ENCODE measurements at places on chromosomes 11 and 22.

- no peak for DNase-seq
Measured at GRCh38 chr11:59012398-59013265, 73.3 kb downstream of the GLYATL1 start.

DNA sequence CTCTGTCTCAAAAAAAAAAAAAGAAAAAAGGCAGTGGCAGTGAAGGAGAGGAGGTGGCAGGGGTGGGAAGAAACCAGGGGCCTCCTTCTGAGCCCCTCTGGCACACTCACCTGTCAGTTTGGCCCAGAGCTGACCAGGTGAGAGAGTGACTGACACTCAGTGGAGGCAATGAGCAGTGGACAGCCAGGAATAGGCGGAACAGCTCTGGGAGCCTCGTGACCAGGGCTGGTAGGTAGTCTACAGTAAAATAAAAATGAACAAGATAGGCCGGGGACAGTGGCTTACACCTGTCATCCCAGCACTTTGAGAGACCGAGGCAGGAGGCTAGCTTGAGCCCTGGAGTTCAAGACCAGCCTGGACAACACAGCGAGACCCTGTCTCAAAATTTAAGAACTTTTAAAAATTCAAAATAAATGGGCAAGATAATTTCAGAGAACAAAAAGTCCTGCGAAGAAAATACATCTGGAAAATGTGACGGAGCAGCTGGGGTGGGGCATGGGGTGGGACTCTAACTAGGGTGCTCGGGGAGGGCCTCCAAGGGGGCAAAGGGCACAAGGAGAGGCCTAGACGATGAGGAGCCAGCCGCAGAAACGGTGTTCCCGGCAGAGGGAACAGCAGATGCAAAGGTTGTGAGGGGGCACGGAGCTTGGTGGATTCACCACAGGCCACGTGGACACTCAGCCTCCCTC, 3.8 kb upstream of the PDXP start:
- no peak for DNase-seq

- no peak for DNase-seq
Measured at GRCh38 chr11:73206801-73207200, 11.3 kb upstream of the P2RY2 start.

- no peak for DNase-seq
Measured at GRCh38 chr11:36141956-36142355, 147.3 kb downstream of the COMMD9 start.

DNA sequence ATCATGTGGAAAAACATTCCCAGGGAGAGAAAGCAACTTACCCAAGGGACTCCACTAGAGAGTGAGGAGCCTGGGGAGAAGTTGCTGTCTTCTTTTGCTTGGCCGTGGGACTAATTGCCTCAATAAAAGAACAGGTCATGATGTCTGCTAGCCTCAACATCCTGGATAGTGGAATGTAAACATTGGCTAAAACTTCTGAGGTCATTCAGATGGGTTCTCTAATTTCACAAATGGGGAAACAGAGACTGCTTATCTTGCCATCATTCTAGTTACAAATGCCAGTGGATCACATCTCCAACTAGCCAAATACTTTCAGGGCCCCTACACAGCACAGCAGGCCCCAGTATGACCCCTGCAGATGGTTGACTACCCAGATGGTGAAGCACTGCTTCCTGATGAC, 28.4 kb upstream of the PAMR1 start:
- no peak for DNase-seq

DNA sequence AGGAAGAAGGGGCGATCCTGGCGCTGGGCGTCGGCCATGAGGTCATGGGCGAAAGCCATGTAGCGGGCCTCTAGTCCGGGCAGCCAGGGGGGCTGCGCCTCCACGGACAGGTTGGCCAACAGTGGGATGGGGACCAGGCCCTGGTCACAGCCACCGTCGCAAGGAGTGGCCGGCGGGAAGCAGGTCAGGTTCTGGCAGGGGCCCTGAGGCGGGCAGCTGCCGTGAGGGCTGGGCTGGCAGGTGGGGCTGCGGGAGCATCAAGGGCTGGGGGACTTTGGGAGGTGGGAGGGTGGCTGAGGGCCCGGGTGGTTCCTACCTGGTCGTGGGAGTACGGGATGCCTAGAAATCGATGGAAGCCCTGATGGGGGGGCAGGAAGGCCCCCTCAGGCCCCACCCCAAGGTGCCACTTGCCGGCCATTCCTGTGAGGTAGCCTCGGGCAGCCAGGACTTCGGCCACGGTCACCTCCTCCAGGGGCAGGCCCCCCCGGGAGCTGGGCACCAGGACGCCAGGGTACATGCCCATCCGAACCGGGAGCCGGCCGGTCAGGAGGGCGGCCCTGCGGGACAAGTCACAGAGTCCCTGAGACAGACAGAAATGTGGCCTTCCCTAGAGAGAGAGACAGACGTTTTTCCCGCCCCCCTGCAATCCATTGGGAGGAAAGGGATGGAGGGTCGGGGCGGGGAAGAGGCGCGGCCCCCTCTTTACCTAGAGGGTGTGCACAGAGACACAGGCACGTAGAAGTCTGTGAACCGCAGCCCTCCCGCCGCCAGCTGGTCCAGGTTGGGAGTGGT, 906 bp downstream of the ARSA start:
- peak; percentile 62 for DNase-seq

DNA sequence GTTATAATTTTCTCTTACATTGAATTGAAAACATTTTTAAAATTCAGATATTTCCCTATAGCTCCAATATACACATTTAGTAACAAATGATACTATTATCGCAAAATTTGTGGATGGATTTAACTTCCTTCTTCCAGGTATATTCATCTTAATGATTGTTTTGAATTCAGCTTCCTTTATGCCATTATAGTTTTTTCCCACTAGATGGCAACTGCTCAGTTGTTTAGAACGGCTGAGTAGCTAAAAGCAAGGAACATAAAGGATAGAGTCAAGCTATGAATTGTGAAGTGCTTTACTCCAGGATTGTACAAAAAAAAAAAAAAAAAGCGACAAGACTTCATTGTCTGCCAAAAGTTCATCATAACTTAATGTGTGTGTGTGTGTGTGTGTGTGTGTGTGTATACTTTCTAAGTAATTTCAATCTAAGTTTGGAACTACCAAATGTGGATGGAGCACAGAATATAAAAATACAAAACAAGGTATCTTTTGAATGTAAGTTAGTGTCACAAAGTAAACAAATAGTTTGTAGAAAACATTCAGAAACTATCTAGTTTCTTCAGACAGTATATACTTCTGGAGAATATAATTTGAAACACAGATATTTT, 846.4 kb downstream of the DLG2 start:
- no peak for DNase-seq

DNA sequence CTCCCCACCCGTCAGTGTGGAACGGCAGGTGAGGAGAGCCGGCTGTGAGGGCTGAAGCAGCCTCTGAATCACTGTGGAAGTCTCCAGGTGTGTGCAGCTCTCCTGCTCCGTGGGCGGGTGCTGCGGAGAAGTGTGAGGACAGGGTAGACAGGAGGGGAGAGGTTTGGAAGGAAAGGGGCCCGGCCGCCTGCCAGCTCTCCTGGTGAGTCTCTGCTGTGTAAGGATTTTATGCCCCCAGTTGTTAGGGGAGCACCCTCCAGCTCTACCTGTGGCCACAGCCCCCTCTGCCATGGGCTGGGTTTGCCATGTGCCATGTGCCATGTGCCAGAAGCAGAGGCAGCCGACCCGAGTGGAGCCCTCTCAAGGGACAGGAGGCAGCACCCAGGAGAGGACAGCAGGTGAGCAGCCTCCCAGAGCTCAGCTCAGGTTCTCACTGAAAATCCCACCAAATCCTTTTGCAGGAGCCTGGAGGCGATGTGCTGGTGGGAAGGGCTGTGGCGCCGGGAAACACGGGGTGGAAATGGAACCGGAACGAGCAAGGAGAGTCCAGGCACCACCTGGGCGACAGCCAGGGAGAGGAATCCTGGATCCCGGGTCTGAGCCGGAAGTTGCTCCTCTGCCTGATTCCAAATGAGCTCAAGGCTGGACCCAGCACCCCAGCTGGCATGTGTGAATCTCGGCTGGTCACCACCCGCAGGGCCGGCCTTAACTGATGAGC, 804.4 kb downstream of the BRD1 start:
- no peak for DNase-seq

DNA sequence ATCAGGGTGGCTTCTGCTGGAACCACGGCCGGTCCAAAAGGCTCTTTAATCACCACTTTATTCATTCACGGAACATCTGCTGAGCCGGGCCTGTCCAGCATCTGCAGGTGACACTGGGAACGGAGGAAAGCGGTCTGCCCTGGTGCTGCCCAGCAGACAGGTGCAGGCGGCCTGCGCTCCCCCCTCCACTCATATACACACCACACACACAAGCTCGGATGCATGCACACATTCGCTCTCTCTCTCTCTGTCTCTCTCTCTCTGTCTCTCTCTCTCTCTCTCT, 736.9 kb downstream of the BRD1 start:
- no peak for DNase-seq

- DNase-seq: no peak
Measured at GRCh38 chr11:40175980-40176379, 1283.5 kb downstream of the LRRC4C start.

- DNase-seq: no peak
Measured at GRCh38 chr22:17976121-17976520, 48.2 kb downstream of the MICAL3 start.

DNA sequence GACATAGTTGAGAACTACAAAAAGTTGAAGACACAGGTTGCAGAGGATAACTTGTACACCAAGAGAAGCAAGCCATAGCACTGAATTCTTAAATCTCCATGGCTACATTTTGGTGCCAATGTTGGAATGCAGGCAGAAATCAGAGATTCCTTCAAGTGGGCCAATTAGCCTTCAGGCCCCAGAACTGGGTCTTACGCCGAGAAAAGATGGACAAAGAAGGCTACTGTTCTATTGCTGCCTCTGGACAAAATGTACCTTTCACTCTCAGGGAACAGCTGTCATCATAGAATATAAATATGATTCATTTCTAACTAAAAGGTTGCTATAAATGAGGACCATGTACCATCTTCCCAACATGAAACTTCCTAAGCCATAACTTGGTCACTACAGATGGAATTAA, 13.7 kb downstream of the TMEM216 start:
- DNase-seq: no peak

- no peak for DNase-seq
Measured at GRCh38 chr11:71172680-71173079, 79.7 kb downstream of the SHANK2 start.

GRCh38 chr11:47335733-47336132, 16.8 kb downstream of the MYBPC3 start:
- no peak for DNase-seq

GRCh38 chr11:132126973-132127899, 756.8 kb downstream of the NTM start:
- no peak for DNase-seq

DNA sequence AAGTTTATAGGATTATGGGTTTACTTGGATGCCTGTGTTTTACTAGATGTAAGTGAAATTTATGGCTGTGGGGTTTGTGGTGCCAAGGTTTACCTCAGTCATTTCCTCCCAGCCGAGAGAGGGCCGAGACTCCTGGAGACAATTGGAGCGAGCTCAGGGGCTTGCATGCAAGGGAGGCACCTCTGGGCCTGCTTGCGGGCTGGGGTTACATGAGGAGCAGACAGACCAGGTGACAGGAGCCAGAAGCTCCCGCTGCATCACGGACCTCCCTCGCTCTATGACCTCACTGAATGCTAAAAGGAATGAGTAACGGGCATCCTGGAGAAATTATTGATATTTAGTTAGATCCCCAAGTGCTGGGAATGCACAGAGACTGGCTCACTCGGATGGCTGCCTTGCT, 275.2 kb upstream of the KIRREL3 start:
- DNase-seq: no peak

GRCh38 chr11:18615628-18616392, 16.2 kb downstream of the MISFA start:
- no peak for DNase-seq

DNA sequence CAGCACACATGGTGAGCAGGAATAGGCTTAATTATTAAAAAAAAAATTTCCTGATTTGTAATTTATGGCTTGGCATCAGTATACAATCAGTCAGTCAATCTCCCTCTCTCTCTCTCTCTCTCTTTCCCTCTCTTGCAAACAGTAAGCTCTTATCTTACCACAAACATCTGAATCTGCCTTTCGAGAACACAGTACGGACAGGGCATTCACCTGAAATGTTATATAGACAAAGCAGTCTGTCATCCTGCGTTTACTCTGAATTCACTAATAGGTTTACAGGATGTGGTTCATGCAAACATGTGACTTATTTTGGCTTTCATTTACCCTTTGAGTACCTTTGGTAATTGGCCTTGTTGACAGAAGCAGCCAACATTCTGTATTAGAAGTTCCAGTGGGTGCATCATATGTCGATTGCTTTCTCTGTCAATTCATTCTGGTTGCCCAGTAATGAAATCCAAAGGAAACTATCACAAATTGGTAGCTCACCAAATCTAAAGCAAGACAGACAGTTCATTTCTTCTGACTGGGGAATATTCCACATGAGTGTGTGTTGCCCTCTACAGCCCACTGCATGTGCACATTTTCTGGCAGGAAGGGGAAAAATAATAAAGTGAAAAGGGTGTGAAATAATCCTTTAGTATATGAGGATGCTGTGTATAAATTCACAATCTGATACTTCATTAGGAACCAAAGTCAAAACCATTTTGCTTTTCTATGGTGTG, 1058.2 kb downstream of the LRRC4C start:
- DNase-seq: no peak

DNA sequence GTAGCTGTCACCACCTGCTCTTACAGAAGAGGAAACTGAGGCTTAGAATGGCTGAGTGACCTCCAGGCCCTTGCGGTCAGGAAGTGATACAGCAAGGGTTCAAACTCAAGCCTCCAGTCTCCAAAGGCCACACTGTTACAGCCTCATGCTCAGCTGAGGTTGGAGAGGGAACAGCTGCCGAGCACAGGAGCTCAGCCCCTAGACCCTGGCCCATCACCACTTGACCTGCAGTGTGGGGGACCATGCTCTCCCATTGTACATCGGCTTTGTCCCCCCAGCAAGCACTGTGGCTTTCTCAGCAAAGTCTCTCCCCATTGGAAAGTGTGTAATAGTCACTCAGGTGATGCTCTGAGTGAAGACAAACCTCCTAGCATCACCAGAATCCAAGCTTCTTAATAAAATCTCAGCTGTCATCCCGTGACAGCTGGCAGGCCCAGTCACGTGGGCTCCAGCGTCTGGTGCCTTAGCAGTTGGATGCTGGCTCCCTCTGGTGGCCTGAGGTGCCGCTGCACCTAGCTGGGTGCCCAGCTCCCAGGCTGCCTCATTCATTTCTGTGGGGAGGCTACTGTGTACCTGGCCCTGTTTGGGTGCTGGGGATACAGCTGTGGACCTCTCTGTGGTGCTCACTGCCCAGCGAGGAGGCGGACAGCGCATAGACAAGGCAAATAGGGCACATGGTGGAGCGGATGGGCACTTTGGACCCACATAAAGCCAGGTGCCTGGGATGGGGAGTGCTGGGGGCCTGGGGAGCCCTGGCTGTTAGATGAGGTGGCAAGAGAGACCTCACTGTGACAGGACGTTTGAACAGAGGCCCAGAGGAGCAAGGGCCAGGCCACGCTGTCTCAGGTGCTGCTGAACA, 19.1 kb upstream of the MYRF start:
- DNase-seq: peak; percentile 96
